ENCODE measurements at places on chromosomes 11 and 22. TPM values are rescaled to one million over a fixed set of nuclear protein-coding genes. Genes with fewer than 3 reads are reported as not detected.

DNA sequence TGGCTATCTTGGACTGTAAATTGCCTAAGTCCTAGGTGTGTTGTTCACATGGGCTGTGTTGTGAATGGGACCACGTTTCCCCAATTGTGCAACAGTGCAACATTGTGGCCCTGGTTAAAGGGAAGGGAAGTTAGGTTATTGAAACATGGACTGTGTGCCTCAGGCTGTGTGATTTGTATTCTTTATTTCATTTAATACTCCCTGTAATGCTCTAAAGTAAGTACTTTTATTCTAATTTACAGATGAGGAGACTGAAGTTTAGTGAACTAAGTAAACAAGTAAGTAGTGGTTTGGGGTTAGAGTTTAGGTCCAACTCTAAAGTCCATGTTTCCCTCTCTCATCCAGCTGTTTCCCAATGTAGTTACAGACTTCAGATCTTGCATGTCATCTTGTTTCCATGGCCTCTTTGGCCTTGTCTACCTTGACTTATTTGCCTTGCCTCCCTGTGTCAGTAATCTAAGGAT lies 77.7 kb downstream of the STIM1 start:
- no peak for DNase-seq

Gene CD3E
- not detected for total RNA-seq

Gene NXPE1
- not detected for total RNA-seq

DNA sequence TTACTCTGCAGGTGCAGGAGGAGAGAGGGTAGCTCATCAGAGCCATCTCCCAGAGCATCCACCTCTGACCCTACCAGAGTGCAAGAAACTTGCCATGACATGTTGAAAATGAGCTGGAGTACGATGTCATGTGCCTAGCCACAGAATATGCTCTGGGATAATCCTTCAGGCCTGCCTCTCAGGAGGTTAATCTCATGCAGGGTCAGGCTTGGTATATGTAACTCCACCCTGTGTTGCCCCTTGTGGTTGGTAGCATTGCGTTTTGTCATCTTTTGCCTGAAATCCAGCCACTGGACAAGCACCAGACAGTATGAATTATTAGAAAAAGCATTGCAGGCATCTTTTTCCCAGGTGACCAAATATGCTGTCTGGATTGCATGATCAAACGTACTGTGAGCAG lies 36.2 kb downstream of the CNTF start:
- no peak for DNase-seq

Gene C11orf52
- total RNA-seq, result 5.0 TPM

- DNase-seq, result no peak
These were observed 102.4 kb upstream of the SORL1-AS1 start for GRCh38 chr11:121555121-121555520.

DNA sequence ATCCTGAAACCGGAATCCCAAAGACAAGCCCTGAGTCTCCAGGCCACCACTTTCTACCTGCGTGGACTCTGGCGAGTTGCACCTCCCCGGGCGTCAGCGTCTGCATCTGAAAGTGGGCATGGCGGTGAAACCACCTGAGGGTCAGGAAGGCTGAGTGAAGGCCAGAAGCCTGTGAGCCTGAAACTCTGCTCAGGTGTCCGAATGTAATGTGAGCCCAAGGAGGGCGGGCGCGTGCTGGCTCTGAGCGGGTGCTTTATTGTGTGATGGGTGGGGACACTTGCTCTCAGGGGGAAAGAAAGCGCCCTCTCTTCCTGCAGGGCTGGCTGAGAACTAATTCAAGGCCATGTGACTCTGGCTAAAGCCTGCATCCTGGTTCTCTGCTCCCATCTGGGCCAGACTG lies 135.6 kb downstream of the ST3GAL4 start:
- DNase-seq, result no peak

Gene OR51B4
- total RNA-seq, result not detected

DNA sequence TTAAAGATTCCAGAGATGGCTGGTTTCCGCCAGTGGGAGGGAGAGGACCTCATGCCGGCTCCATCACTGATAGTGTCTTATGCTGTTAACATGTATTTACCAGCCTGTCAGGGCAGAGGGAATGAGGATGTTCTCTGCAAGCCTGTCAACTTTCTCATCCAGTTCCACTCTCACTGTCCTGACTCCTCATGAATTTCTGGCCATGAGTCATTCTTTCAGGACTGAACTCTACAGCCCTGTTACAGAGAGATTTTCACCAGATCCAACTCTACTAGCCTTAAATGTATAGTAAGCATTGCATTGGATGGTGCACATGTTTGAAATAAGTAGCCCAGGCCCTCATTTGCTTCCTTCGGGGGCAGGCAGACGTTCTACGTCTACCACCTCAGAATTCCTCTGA lies 387.7 kb downstream of the TMEM135 start:
- no peak for DNase-seq

DNA sequence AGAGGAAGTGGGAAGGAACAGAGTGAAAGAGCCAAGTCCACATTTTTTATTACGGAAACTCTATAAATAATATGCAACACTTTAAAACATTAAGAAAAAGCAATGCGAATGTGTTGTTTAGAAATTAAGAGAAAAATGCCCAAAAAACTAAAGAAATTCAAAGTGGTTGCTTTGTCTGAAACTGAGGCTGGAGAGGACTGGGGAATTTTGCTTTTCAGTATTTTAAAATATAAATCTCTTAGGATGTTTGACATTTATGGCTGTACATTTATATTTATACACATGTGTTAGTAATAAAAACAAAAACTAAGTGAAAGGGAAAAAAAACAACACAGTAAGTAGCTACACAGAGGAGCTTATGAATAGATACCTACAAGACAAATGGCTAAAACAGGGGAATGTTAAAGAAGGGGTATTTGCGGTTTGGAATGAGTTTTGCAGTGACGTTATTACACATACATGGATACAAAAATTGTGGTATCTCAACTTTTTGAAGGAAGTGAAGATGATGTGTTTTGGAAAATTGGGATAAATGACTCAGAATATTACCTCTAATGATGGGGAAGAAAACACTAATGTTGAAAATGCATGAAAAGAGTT lies 97.0 kb upstream of the DRD2 start:
- no peak for DNase-seq

Gene APOBEC3H
- not detected for total RNA-seq

GRCh38 chr11:35227576-35228327 lies 88.8 kb downstream of the CD44 start:
- DNase-seq, result no peak

GRCh38 chr11:76901144-76901543 lies 40.4 kb downstream of the ACER3 start:
- no peak for DNase-seq

Gene MSANTD4
- 14.9 TPM for total RNA-seq

DNA sequence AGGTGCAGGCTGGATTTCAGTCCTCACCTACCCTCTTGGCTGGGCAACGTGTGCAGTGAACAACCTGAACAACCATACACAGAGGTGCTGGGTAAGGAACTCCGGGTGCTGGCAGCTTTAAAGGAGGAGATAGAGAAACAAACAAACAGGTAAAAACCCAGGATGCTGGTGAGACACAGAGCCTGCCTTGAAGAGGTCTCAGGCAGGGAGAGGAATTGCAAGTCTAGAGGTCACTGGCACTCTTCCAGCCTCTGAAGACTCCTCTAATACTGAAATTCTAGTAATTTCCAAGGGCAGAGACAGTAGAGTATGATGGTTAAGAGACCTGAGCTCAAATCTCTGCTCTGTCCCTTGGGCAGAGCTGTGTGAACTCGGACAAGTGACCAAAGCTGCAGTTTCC lies 192.5 kb downstream of the CEP164 start:
- DNase-seq, result no peak

DNA sequence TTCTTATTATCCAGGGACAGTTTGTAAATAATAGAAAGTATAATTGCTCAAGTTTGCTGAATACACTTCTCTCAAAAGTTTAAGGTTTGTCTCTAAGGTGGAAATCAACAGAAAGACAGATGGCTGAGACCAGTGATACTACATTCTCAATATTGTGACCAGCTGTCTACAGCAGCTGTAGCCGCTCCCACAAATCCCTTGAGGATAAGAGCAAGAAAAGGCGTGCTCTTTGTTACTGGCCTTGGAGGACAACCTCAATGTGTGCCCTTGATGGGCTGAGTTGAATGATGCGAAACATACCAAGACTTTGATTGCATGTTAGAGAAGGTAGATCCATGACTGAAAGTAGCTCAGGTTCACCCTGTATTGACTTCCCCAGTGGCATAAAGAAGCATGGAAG lies 6.1 kb downstream of the OR6M1 start:
- DNase-seq, result no peak

- DNase-seq, result no peak
These were observed 34.0 kb downstream of the LRP5 start for GRCh38 chr11:68346462-68346790.

Gene FAM118A
- 11.4 TPM for total RNA-seq

GRCh38 chr11:94835594-94835927 lies 67.4 kb downstream of the AMOTL1 start:
- no peak for DNase-seq

- DNase-seq, result peak; percentile 93
These were observed 12.8 kb downstream of the AQP11 start for GRCh38 chr11:77602381-77603088.

Gene UBQLN3
- total RNA-seq, result not detected

Gene GGA1
- total RNA-seq, result 43.8 TPM

- no peak for DNase-seq
These were observed 25.8 kb downstream of the ADAMTS8 start for GRCh38 chr11:130402570-130402969.

Gene RCN1
- total RNA-seq, result 118 TPM

DNA sequence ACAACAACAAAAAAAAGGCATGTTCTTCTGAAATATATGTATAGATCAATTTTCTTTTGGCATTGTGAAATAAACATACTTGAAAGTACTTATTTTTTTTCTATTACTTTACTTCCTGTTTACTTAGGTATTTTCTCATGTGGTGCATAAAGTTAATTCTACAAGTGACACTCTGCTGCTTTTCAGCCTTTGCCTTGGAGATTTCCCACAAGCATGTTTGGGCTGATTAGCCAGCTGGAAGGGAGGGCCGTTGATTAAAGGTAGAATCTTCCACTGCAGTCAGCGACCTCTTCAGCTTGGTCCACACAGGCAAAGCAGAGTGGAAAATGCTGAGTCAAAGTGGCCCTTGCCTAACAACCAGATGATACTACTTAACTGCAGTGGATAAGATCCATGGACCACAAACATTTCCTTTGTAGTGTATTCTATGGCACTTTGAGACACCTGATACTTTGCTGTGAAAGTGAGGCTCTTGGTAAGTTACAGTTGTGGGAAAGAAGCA lies 176.0 kb downstream of the ARHGAP42 start:
- peak; percentile 77 for DNase-seq

DNA sequence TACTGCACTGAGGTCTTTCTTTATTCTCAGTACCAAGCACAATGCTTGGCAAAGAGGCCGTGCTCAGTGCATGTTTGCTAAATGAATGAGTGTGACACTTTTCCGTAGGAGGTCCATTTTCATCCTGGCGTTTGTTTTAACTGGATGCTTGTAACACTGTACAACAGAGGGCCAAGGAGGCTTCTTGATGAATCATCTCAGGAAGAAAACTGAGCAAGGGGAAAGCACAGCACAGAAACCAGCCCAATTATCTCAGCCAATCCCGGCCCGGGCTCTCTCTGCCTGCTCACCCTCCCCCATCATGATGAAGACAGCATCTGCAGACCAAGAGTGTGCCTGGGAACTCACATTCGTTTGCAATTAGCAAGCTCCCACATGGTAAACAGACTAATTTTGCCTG lies 570.3 kb downstream of the OPCML start:
- DNase-seq, result no peak

DNA sequence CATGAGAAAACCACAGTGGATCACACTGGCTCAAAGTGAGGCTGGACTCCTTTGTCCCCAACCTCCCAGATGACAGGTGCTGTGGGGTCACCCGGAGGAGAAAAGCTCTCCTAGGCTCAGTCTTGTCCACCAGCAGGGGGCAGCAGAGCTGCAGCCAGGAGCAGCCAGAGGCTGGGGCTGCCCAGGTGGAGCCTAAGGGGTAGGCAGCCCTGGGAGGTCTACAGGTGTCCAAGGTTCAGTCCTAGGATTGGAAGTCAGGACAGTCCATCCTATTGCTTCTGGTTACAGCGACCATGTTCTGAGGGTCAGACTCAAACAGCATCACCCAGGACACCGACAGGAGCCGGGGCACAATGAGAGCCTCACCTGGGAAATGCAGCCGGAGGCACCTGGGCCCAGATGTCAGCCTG lies 77.6 kb upstream of the IGLL5 start:
- DNase-seq, result no peak

DNA sequence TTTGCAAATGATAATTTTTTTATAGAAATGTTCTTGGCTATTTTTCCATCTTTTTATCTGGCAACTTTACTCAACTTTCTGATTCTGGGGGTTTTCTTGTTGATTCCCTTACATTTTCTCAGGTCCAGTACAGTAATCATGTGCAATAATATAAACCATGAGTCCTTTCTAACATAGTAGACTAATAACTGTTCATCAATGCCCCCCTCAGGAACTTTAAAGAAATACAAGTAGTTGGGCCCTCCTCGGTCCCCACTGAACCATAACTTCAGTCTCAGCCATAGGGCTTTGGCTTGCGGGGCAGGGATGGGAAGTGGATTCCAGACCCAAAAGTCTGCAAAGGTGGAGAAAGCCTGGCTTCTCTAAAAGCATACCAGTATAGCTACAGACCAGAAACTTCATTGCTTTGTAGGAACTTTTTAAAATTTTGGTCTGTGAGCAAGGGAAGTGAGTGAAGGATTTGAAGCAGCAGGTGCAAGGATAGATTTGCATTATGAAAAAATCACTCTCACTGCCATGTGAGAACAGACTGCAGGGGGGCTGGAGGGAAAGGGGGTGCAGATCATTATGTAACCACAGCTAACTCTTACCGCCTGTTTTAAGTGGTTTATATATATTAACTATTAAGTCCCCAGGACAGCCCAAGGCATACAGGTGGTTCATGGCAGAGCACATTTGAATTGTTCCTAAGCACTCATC lies 10.4 kb upstream of the TUB start:
- DNase-seq, result no peak

Gene TEF
- total RNA-seq, result 1.8 TPM

Gene SHANK3
- 3.6 TPM for total RNA-seq

Gene CATSPER1
- 4.7 TPM for total RNA-seq

Gene JOSD1
- total RNA-seq, result 70.9 TPM

GRCh38 chr11:115222218-115222862 lies 281.9 kb downstream of the CADM1 start:
- DNase-seq, result peak; percentile 87

GRCh38 chr22:45045208-45045607 lies 35.4 kb upstream of the PHF21B start:
- DNase-seq, result no peak

DNA sequence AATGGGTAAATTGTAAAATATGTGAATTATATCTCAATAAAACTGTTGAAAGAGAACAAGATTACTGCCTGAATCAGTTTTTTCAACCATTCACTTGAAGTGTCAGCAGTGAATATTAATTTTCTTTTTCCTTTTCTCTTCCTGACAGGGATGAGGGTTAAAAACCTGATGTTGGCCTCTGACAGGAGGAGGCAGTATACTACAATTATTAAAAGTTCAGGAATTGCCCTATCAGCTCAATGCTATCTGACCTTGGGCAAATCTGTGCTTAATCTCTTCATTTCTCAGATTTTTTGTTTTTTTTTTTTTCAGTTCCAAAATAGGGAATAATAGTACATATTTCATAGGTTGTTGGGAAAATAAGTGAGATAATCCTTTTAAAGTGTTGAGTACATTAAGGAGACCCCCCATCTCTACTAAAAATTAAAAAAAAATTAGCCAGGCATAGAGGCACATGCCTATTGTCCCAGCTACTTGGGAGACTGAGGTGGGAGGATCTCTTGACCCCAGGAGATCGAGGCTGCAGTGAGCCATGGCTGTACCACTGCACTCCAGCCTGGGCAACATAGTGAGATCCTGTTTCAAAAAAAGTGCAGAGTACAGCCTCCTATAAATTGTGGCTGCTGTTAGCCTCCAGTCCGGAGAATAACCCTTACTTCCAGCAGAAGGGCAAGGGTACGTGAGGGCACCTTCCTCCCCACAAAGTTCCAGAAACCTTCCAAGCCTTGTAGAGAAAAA lies 48.8 kb downstream of the TRIM44 start:
- no peak for DNase-seq

Measured in epithelial cell of proximal tubule (primary cell).